Fibroblast of villous mesenchyme (primary cell): ENCODE measurements at places on chromosomes 5 and 9. TPM values are rescaled to one million over a fixed set of nuclear protein-coding genes. Genes with fewer than 3 reads are reported as not detected.
A peak's percentile ranks its signal among the peaks of the same experiment; 100 is the strongest.

STRBP gene
- total RNA-seq, result 2.6 and 4.3 TPM in 2 replicates

IRX2 gene
- 0.32 and 3.0 TPM in 2 replicates for total RNA-seq

NRARP gene
- under 0.01 and 0.32 TPM in 2 replicates for total RNA-seq

AGTPBP1 gene
- total RNA-seq, result 5.5 and 6.9 TPM in 2 replicates

PTBP3 gene
- 30.3 and 57.0 TPM in 2 replicates for total RNA-seq

PARP8 gene
- total RNA-seq, result 11.3 and 12.5 TPM in 2 replicates

FAM120A gene
- total RNA-seq, result 116 and 185 TPM in 2 replicates

PCDHB14 gene
- total RNA-seq, result 0.32 and 0.43 TPM in 2 replicates

SLC6A18 gene
- not detected in 2 replicates for total RNA-seq

GABRA1 gene
- total RNA-seq, result not detected in 2 replicates

GRCh38 chr5:116564312-116564711 is 10.3 kb downstream of the SEMA6A start:
- DNase-seq, result no peak

- DNase-seq, result no peak
These were observed 21.2 kb upstream of the WDR41 start for GRCh38 chr5:77513321-77513720.

DNA sequence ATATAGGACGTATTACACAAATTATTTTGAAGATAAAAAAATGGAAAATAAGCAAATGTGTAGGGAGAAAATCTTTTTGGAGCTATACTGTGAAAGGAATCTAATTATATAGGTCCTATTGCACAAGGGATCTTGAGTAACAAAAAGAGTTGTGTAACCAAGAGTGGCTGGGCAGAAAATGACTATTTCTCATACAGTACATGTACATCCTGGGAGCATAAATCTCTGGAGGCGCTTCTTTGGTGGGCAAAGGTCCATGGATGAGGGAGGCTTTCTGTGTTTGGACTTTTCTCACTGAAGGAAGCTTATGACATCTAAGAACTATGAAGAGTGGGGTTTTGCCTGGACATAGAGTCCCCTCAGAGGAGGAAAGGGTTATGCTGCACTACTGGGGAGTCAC is 29.8 kb downstream of the ANKS6 start:
- peak; percentile 49 for DNase-seq

GRCh38 chr9:87795178-87795577 is 69.3 kb downstream of the CTSL start:
- no peak for DNase-seq

- DNase-seq, result no peak
These were observed 50.8 kb downstream of the GSN start for GRCh38 chr9:121318631-121319382.

DNA sequence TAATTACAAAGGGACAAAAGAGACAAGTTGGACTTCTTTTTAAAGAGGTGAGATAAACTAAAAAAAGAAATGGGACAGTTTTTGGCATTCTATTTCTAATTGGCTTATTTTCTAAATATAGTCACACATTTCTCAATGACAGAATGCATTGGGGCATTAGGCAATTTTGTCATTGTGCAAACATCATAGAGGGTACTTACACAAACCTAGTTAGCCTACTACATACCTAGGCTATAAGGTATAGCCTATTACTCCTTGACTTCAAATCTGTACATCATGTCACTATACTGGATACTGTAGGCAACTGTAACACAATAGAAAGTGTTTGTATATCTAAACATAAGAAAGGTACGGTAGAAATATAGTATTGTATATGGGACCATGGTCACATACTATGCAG is 56.1 kb downstream of the LSM11 start:
- no peak for DNase-seq

DNA sequence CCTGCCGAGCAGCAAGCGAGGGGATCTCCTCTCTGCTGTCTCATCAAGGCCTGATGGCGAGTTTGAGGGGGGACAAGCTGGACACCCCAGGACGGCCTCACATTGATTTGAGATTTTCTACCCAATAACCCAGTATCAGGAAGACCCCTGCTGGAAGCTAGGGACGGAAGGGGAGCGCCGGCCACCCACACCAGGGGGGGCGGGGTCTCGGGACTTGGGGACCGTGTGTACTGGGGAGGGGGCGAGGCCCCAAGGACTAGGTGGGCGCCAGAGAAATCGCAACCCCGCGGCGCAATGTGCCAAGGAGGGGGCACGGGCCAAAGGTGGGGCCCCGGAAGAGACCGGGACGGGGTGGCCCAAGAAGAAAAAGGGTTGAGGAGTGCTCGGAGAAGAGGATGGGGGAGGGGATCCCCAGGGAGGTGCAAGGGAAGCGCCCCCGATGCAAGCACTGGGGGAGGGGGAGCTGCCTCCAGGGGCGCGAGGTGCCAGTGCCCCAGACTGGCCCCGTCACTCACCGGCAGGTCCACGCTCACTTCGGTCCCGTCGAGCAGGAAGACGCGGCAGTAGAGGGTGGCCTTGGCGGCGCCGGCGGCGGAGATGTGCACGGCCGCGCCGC is 1.1 kb downstream of the EPB41L4B start:
- no peak for DNase-seq

DNA sequence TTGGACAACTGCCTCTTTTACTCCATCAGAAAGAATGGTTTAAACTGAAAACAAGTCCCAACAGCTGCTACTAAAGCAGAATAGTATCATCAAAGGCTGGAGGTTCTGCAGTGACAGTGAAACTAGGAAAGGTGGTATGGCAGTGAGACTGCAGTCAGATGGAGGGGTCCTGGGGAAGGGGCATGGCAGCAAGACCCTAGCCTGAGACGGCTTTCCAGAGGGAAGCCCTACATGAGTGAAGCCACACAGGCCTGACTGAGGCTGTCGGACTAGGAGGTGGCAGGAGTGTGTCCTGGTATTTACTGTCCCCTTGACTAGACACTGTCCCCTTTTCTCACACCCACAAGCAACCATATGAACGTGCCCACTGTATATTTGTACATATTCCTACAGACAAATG is 40.4 kb upstream of the IPPK start:
- DNase-seq, result no peak

GRCh38 chr5:123545506-123545905 is 33.5 kb downstream of the CSNK1G3 start:
- DNase-seq, result peak; percentile 43

DNA sequence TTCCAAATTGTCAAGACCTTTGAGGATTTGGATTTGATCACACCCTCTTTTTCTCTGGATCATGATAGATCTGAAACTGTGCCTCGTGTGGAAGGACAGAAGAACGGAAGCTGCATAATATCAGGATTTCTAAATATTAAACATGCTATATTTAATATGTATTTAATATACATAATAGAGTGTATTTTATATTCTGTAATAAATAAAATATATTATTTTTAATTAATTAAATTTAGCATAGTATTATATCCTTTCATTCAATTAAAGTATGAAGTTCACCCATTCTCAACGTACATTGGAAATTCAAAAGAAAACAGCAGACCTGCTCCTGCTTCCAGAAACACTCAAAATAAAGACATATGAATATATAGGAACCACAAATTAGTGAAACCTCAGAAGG is 70.6 kb upstream of the GLIS3 start:
- no peak for DNase-seq

- DNase-seq, result no peak
These were observed 132.1 kb upstream of the MAP3K1 start for GRCh38 chr5:56683281-56683680.

GRCh38 chr5:52774005-52774410 is 13.7 kb upstream of the ITGA1 start:
- DNase-seq, result no peak

- DNase-seq, result no peak
These were observed 85.5 kb downstream of the ANXA1 start for GRCh38 chr9:73237140-73237539.

GRCh38 chr5:134114886-134115805 is 665 bp downstream of the TCF7 start:
- no peak for DNase-seq

GRCh38 chr5:178632285-178632684 is 5.4 kb upstream of the CLK4 start:
- no peak for DNase-seq

- peak; percentile 55 for DNase-seq
These were observed 54.9 kb upstream of the BOD1 start for GRCh38 chr5:173671121-173671949.

GRCh38 chr9:123311250-123311752 is 42.9 kb upstream of the STRBP start:
- DNase-seq, result no peak

- DNase-seq, result peak; percentile 18
These were observed 21.9 kb upstream of the MED10 start for GRCh38 chr5:6399980-6400910.

DNA sequence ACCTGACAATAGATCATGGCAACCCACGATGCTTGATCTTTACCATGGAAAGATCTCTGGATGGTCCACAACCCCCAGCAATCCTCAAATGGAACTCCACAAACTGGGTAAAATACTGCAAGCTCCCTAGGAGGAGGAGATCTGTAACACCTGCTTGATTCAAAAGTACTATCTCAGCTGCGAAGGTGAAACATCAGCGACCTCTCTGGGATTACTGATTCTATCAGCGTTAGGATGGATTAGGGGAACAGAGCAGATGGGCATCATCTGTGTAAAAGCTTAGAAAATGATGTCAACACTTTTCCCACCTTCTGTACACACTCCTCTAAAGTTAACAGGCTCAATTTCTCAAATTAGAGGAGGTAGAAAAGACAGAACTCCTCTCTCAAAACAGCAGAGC is 31.5 kb upstream of the TRPC7 start:
- DNase-seq, result no peak
